Fibroblast of villous mesenchyme (primary cell): ENCODE measurements at places on chromosomes 3 and 15. TPM values are rescaled to one million over a fixed set of nuclear protein-coding genes. Genes with fewer than 3 reads are reported as not detected.
A peak's percentile ranks its signal among the peaks of the same experiment; 100 is the strongest.

The VIPR1 gene
- total RNA-seq: 0.32 TPM in 1 of 2 replicates, not detected in the other

The FES gene
- 17.3 and 26.1 TPM in 2 replicates for total RNA-seq

The GPR149 gene
- not detected in 2 replicates for total RNA-seq

The ADGRG7 gene
- total RNA-seq: not detected in 2 replicates

The ATP1B3 gene
- total RNA-seq: 55.1 and 82.5 TPM in 2 replicates

The AMT gene
- 1.3 and 1.7 TPM in 2 replicates for total RNA-seq

The MYO1E gene
- 107 and 123 TPM in 2 replicates for total RNA-seq

The PLIN1 gene
- under 0.01 and 0.43 TPM in 2 replicates for total RNA-seq

The MFN1 gene
- 52.5 and 70.4 TPM in 2 replicates for total RNA-seq

The DPH3 gene
- total RNA-seq: 20.0 and 33.2 TPM in 2 replicates

The CEP19 gene
- 1.6 and 5.2 TPM in 2 replicates for total RNA-seq

The CPOX gene
- total RNA-seq: 19.3 and 27.2 TPM in 2 replicates

DNA sequence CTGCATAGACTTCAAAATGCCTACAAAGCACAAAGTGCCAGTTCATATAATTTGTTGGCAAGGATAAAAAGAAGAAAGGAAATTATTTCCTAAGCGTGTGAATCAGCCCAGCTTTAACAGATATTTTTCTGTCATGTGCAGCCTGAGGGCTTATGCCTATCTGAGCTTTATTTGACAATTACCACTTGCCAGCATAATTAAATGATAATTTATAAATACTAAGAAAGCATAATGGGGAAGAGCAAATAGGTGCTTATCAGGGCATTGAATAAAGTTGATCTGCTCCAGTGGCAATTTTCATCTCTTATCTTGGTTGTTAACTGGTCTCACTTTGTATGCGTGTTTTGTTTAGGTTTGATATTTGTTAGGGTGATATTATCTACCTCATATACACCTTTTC is 313.4 kb upstream of the DNAJC19 start:
- DNase-seq: no peak

- no peak for DNase-seq
Observed at GRCh38 chr3:89622063-89622700, 514.8 kb downstream of the EPHA3 start.

GRCh38 chr3:46100812-46101211 is 73.5 kb upstream of the XCR1 start:
- no peak for DNase-seq

- peak; percentile 0 for DNase-seq
Observed at GRCh38 chr3:178856804-178857203, 214.8 kb downstream of the ZMAT3 start.

- no peak for DNase-seq
Observed at GRCh38 chr15:32819448-32819847, 101.6 kb downstream of the GREM1 start.

DNA sequence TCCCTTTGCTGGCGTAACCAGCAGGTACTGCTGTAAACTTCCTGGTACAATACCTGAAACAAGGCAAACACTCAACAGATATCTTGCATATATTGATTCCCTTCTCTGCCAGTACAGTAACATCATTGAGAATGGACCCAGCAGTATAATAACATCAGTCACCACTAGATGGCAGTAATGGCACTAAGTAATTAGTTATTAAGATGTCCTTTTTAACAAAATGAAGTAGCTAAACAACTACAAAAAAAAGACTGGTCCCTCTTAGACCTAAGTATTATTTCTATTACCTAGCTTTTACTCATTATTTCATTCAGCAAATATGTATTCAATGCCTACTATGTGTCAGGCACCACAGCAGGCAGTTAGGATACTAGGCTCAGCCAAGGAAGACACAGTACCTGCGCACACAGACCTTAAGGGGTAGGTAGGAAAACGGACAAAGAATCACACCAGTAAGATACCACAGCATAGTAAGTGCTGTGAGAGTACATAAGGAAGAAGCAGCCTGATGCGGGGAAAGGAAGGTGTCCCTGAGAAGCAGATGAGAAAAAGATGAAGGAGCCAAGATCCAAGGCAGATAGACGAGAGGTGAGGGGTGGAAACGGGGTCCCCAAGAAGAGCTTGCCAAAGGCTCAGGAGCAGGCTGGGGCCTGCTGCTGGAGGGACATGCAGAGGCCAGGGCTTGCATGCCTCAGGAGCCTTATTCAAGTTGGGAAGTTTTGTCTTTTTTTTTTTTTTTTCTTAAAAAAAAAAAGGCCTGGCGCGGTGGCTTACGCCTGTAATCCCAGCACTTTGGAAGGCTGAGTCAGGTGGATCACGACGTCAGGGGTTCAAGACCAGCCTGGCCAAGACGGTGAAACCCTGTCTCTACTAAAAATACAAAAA is 102.7 kb upstream of the CHD2 start:
- peak; percentile 83 for DNase-seq

GRCh38 chr3:181711325-181712135 is at the start of gene SOX2:
Gene SOX2 (plus strand): TSS chr3:181711925. CDS start chr3:181712361, 436 bp downstream.
- DNase-seq: peak; percentile 21

- no peak for DNase-seq
Observed at GRCh38 chr15:67758619-67759300, 66.5 kb upstream of the SKOR1 start.

DNA sequence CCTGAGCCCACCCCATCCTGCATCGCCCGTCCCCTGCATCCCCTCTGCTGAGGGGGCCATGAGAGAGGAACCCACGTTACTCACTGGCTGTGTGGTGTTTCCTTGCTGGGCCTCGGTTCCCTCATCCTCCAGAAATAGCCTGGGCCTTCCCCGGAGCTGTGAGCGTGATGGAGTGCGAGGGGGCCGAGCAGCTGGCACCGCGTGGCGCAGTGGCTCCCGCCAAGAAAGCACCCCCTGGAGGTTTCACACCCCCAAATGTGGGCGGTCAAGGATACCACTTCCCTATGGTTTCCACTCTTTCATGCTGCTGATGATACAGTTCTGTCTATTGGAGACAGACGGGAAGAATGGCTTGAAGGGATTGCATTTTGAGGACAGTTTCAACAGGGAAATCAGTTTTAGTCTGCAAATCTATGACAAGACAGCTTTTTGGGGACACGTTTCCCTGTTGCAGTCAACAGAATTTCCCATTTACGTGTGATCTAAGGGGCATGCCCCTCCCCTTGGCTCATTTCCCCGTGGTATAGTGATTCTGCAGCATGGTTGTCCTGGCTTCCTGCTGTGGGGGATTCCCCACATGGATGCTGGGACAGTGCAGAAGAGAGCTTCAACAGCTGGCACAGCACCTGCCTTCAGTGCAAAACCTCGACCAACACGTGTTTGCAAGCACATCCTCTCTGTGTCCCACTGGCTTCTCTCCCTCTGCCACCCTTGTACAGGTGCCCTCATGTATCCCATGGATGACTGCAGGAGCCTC is 377.5 kb downstream of the LRTM1 start:
- no peak for DNase-seq

DNA sequence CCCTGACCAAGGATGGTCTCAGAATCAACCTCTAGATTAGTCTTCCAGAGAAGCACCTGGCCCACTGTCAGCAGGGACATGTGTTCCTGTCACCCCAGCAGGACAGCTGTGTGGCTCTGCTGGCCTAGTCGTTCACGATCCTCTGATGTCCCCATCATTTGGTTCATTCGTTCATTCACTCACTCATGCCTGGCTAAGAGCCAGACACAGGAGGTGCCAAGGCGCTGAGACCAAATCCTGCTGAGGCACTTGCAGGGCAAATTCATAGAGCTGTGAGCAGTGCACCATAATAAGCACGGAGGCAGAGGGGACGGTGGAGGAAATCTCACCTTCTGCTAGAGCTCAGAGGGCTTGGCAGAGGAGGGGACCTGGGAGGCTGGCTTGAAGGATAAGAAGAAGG is 49.9 kb upstream of the FGD5 start:
- no peak for DNase-seq

GRCh38 chr15:48866141-48866563 is 11.8 kb upstream of the EID1 start:
- peak; percentile 55 for DNase-seq

GRCh38 chr3:165797551-165797950 is 39.7 kb downstream of the BCHE start:
- no peak for DNase-seq

DNA sequence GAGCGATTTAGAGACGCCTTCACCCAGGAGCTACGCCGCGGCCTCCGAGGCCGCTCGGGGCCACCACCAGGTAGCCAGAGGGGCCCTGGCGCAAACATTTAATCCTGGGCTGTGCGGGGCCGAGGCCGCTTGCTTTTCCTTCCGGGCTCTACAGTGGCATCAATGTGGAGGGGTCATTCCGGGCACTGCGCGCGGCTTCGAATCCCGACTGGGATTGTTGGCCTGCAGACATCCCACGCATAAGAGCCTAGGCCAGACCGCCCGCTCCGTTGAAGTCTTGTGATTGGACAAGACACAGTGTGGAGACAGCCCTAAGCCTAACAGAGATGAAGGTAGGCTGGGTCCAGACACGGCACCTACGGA is 568 bp upstream of the NCBP2 start:
- DNase-seq: peak; percentile 42

DNA sequence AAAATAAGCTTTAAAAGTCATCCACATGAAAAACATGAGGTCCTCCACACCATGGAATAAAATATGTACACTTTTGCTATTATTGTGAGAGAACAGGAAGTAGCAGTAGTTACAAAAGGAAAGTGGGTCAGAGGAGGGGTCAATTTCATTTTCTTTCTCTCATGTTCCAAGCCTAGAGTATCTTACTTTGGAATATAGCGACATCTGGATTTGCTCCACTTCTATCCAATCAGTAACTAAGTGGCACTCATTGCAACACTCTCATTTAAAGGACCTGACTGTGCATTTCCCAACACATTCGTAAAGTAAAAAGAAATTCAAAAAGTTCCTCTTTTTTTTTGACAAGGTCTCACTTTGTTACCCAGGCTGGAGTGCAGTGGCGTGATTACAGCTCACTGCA is 637.3 kb downstream of the TUSC7 start:
- DNase-seq: no peak

GRCh38 chr3:171412054-171412453 is 48.2 kb downstream of the TNIK start:
- DNase-seq: no peak

GRCh38 chr15:57943754-57944420 is 121.6 kb downstream of the ALDH1A2 start:
- DNase-seq: no peak

- no peak for DNase-seq
Observed at GRCh38 chr3:143263852-143264513, 144.4 kb downstream of the CHST2 start.

- no peak for DNase-seq
Observed at GRCh38 chr3:105905328-105905727, 36.5 kb upstream of the CBLB start.

GRCh38 chr3:46369675-46370132 is 1.0 kb upstream of the CCR5 start:
- no peak for DNase-seq

DNA sequence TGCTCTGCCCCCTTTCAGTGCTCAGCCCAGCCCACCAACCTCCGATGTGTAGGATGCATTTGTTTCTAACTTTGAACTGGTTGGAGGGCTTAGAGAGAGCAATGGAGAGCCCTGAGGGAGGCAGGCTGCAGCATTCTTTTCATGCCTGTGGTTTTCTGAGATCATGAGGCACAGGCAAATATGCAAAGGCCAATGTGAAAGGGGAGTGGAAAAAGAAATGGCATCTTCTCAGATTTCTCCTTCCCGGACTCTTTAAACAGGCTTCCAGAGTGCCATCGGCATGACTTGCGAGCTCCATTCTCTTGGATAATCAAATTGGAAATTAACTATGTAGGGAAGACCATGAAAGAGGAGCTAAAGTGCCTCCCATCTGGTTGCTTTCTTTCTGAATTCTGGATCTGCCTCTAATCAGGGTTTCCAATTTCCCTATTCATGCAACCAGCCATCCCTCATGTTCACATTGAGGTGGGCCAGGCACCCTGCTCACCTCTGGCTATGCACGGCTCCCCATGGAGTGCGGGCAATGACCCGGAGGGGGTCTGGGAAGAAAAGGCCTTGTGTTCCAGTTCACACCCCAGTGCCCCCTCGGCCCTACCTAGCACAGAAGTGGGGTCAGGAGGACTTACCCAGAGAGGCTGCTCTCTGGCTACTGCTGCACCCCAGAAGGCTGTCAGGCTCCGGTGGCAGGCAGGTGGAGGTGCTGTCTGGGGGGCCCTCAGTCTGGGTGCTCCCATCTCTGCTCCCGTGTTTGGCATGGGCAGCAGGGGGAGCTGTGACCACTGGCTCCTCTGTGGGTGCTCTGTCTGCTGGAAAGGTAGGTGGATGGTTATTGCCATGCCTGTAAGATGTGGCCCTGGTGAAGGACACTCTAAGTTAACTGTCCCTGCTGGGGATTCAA is 16.1 kb downstream of the AMOTL2 start:
- peak; percentile 96 for DNase-seq

DNA sequence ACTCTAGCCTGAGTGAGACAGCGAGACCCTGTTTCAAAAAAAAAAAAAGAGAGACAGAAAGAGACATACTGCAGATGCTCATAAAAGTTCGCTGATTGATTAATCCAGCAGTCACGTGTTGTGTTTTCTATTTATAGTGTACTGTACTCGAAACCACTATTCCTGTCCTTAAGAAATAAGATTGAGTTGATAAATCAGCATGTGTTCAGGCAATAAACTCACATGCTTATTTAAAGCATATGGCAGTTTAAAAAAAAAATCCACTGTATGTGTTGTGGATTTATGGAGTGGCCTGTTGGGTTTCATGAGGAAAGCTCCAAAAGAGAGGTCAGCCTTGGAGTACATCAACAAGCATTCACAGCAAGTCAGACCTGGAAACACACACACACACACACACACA is 17.7 kb downstream of the RPL22L1 start:
- peak; percentile 70 for DNase-seq

DNA sequence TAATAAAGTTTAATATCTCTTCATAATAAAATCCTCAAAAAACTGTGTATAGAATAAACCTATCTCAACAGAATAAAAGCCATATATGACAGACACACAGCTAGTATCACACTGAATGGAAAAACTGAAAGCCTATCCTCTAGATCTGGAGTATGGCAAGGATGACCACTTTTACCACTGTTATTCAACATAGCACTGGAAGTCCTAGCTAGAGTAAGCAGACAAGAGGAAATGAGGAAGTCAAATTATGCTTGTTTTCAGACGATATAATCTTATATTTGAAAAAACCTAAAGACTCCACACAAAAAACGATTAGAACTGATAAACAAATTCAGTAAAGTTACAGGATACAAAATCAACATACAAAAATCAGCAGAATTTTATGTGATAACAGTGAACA is 57.4 kb upstream of the DIPK2A start:
- DNase-seq: no peak

DNA sequence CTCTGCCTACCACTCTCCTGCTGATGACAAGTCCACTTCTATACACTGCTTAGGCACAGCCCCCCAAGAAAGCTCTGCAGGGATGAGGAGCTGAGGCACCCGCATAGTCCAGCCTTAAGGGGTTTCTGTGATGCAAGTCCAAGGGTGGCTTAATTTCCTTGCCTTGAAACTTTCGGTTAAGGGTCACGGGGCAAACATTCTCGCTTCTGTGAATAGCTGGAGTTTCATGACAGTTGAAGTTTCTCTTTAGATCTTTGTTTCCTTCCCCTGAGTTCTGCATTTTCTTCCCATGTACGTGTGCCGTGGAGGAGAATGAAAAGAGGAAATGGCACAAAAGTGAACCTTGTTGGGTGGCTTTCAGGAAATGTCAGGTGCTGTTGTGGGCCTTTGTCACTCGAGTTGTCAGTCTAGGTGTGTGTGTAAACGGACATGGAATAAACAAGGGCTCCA is 7.0 kb downstream of the GPR160 start:
- no peak for DNase-seq

GRCh38 chr15:65883571-65883970 is 14.3 kb downstream of the RAB11A start:
- no peak for DNase-seq
